Right ventricle myocardium inferior (tissue), 1 donor: ENCODE measurements at places on chromosomes 7 and 10. TPM values are rescaled to one million over a fixed set of nuclear protein-coding genes. Genes with fewer than 3 reads are reported as not detected.

TRAPPC14 gene
- 7.1 TPM for total RNA-seq

GPR158 gene
- total RNA-seq, result not detected

DNA sequence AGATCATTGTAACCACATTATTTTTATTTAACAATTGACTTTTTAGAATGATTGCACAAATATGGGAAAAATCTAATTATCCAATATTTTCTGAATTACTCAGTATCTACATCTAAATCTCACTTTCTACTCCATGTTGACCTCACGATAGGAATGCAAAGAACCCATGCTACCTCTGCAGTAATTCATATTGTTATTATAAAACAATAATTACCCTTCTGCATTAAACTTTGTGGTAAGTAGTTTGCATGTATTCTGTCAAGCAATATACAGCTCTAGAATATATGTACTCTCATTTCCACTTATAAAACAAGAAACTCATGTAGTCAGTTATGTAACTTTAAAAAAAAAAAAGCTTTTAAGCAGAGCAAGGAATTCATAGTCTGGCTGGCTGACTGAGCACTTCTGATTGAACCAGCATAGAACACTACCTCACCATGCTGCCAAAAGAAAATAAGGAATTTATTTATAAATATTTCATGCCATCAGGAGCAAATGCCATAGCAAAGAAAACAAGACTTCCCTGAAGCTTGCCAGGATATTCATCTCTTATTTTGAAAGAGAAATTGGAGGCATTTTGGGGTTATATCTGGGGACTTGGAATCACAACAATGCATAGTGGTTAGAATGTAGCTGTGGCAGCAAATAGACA is 895.7 kb downstream of the XPNPEP1 start:
- no peak for DNase-seq

DNA sequence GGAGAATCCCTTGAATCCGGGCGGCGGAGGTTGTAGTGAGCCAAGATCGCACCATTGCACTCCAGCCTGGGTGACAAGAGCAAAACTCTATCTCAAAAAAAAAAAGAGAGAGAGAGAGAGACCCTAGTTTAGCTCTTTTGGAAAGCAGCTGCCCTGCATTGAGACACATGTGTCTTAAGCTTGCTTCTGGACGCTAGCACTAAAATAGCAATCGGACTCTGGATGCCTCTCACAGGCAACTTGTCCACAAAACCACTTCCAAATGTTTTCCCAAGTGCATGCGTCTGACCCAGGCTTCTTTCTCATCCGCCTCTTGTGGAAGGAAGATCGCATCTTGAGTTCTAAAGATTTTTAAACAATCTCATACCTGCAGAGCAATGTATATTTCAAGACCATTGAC is 182.7 kb downstream of the CUX1 start:
- DNase-seq, result no peak

- no peak for DNase-seq
These were observed 24.1 kb downstream of the PDSS1 start for GRCh38 chr10:26721561-26721960.

- no peak for DNase-seq
These were observed 168.8 kb upstream of the CDCA7L start for GRCh38 chr7:22114440-22114981.

DNA sequence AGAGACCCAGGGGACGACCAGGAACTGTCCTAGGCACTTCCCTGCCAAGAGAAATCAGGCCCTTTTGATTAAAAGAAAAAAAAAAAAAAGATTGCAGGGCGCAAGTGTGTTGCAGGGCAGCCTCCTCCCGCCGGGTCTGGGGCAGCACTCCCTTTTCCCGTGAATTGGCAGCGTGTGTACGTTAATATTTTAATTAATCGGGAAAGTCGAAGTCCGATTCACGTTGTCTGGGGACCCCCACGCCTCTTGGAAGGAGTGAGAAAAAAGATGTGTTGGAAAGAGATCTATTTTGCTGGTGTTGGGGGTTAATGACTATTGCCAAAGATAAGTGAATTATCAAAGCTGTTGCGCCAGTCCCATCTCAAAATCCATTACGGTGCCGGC is 1.3 kb upstream of the EBF3 start:
- no peak for DNase-seq
